ENCODE measurements at places on chromosomes 2 and 18.

DNA sequence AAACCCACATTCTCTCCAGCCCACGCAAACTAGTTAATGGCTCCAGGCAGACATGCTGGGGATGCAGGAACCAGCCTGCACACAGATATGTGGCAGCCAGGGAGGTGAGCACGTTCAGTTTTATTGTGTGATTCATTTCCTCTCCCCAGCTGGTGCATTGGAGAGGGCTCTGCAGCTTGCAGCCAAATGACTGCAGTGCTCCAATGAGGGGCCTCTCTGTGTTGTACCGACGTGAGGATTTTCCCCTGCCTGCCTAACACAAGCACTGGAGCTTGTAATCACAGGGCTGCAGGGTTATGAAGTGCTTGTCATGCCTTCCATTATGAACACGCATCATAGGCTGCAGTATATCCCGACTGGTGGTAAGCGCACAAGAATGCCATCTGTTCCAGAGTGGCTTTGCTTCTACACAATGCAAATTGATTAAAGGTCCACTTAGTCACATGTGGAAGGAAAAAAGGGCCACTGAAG is 92.3 kb upstream of the THUMPD2 start:
- DNase-seq = no peak

- no peak for DNase-seq
These were observed 316.1 kb upstream of the MMADHC start for GRCh38 chr2:149903626-149904025.

DNA sequence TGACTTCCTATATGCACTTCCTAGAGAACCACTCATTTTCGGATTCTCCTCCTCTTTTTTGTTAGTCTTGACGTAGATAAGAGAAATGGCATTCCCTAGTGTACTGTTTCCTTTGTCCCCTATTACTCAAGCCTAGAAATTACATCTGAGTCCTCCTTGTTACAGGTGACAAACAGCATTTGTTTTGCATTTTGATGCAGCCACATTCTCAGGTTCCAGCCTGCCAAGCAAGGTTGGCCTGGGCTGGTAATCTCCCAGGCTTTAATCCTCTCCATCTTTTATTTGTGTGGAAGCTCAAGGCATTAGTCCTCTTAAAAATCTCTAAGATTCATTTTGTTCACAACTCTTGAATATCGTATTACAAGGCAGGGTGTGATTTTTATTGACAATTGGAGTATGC is 318.0 kb upstream of the NRP2 start:
- DNase-seq = no peak

GRCh38 chr2:27304488-27305240 is 3.6 kb downstream of the UCN start:
- DNase-seq = no peak

DNA sequence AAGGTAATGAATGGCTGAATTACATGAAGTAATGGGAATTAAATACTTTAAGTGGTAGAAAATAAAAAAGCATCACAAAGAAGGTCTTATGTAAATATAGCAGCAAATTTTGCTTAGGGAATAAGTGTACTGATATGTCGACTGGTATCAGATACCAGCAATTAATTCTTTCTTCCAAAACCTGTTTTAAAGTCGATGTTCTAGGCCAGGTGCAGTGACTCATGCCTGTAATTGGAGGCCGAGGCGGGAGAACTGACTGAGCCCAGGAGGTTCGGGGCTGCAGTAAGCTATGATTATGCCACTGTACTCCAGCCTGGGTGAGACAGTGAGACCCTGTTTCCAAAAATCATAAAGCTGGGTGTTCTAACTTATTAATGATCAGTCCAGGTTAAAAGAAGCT is 30.3 kb downstream of the SP3 start:
- DNase-seq = no peak

DNA sequence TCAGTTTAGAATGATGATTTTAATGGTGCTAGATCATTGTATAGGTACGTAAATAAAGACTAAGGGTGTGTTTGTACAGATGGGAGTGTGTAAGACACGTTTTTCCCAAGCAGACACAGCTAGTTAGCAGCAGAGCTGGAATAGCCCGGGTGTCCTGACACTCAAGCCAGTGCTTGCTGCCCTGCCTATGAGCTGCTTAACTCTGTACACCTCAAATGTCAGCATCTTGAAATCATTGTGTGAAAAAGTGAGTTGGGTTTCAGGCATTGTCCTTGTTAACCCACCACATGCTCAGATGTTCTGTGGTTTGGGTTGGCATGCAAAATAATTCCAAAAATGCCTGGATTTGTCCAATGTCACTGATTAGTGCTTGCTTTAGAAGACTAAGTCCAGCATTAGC is 13.0 kb upstream of the TET3 start:
- DNase-seq = no peak

- DNase-seq = no peak
These were observed 1681.7 kb upstream of the DDX18 start for GRCh38 chr2:116132833-116133232.

DNA sequence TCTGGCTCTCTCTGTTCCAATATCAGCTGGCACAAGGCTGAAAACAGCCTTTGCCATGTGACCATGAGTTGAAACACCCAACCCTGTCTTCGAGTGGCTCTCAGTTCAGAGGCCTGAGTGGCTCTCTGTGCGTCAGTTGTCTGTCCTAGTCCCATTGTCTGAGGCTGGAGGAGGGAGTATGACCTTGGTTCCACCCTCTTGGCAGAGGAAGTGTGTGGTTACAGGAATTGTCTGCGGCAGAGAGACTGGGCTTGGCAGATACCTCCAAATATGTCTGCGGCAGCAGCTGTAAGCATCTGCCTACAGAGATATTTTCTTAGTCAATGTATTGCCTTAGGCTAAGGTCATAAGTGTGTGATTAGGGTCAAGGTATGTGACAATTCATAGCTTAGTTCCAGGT is 32.6 kb downstream of the CNGA3 start:
- DNase-seq = no peak

GRCh38 chr2:55482186-55482884 is 37.2 kb upstream of the CFAP36 start:
- DNase-seq = no peak

- DNase-seq = peak; percentile 45
These were observed 134.4 kb upstream of the SLC1A4 start for GRCh38 chr2:64854773-64855237.
